ENCODE measurements at places on chromosomes 16 and 17.

- no peak for DNase-seq
Observed at GRCh38 chr17:41785091-41785858, 1.2 kb downstream of the JUP start.

DNA sequence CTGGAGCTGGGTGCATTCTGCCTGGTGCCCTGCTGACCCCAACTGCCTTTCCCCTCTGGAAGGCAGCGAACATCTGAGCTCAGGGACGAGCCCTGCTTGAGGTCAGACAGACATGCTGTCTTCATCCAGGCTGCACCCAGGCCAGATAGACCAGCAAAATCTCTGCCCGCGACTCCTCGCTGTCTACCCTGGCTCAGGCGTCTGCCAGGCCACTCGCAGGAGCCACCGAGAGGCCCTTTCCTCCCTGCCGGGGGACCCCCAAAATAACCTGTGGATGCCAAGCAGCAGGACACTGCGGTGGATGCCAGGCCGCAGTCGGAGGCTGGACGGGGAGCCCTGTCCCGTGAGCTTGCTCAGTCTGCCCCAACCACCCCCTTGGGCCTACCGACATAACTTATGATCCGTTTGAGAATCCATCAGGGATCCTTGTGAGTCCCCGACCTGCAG is 3.3 kb upstream of the SLC25A10 start:
- DNase-seq = no peak

- no peak for DNase-seq
Observed at GRCh38 chr17:17868641-17869522, 32.1 kb upstream of the SREBF1 start.

DNA sequence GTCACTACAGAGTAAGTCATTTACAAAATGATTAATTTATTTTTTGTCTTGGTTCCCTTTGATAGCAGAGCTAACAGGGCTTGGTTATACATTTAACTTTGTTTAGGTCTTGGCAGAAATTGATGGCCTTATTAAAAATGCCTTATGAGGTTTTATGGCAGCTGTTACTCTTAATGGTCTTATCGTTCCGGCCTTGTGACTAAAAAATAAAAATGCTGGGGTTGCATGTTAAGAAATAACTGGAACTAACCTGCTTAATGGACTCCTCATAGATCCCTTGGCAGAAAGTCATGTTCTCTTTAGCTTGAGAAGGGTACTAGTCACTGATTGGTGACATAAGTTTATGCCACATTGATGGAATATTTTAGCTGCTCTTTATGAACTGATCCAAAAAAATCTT is 18.3 kb downstream of the COX11 start:
- DNase-seq = no peak

DNA sequence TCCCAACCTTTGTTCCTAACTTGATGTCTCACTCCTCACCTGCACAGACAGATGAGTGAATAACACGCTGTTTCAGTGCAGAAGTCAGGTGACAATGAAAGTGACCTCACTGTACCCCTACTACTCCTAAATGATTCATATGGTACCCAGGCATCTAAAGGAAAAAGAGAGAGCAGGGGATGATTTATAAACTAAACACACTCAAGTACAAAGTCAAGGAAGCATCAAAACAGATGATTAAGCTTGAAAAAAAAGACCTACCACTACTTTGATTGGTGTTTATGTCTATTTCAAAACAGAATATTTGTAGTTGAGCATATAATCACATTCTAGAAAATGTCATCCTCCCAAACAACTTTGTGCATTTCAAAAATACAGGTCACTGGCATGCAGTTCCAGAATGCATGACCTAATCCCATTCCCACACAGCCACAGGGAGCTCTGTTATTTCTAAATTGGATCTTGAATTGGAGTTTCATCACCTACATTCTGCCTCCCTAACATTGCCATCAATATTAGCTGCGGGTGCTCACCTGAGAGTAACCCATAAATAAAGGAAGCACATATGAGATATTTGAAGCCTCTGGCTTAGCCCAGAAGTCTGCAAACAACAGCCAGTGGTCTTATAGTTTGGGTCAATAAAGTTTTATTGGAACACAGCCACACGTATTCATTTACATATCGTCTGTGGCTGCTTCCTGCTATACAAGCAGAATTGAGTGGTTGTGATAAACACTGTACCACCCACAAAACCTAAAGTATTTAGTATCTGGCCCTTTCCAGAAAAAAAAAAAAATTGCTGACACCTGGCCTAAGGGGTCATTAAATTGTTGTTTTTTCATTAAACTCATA is 14.0 kb downstream of the HS3ST3A1 start:
- DNase-seq = no peak

DNA sequence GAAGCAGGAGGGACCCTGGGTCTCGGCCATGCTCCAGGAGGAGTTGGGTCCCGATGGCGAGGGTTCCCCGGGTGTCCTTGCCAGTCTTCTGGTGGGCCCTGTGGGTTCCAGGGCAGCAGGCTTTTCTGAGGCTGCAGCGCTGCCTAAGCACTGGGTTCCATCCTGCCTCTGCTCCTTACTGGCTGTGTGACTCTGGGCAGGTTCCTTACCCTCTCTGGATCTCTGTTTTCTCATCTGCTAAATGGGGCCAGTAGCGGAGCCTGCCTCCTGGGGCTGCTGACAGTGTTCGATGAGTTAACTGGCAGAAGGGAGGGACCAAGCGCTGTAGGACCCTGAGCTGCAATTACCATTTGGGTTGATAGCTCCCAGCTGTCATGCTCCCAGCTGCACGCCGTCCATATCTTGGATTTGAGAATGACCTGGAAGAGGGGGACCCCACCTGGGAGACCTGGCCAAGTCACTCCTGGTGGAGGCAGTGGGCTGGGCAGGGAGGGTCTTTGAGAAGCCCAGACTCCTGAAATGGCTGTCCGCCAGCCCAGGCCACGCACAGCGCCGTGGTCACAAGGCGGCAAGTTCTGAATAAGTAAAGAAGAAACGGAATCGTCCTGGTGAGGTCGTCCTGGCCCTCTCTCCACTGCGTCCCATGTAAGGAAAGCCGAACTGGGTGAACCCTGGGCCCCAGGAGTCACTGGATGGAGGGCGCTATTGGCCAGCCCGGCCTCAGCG is 47.2 kb upstream of the GSE1 start:
- no peak for DNase-seq

- no peak for DNase-seq
Observed at GRCh38 chr16:8937803-8938202, 25.9 kb downstream of the USP7 start.

- DNase-seq = peak; percentile 10
Observed at GRCh38 chr16:83797013-83797412, 10.8 kb upstream of the HSBP1 start.

GRCh38 chr17:75933808-75934207 is 7.0 kb downstream of the FBF1 start:
- no peak for DNase-seq

DNA sequence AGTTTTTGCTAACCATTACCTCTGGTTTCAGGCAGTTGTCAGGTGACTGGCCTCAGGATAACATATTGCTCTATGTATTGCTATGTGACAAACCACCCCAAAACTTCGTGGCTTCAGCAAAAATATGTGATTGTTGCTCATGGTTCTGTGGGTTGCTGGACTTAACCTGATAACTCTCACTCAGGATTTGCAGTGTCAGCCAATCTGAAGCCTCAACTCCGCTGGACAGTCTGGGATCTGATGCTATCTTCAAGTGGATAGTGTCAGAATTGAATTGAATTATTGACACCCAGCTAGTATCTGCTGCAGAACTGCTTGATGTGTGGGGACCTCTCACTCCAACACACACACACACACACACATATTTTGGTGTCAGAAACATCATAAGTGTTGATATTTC is 34.7 kb upstream of the GUCY2D start:
- DNase-seq = no peak

DNA sequence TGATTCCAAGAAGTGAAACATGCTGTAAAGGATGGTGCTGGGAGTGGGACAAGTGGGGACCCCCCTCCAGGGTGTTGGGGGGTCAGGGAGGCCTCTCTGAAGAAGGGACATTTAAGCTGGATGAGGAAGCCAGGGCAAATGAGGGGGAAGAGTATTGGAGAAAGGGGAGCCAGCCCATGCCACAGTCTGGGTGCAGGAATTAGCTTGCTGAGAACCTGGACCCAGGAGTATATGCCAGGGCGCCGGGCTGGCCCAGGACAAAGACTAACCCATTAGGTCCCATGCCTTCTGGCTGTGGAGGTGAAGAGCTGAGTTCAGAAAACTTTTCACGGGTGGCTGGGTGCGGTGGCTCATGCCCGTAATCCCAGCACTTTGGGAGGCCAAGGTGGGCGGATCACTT is 45.6 kb upstream of the PIK3R6 start:
- no peak for DNase-seq

GRCh38 chr17:78343543-78344201 is 16.2 kb downstream of the SOCS3 start:
- no peak for DNase-seq

DNA sequence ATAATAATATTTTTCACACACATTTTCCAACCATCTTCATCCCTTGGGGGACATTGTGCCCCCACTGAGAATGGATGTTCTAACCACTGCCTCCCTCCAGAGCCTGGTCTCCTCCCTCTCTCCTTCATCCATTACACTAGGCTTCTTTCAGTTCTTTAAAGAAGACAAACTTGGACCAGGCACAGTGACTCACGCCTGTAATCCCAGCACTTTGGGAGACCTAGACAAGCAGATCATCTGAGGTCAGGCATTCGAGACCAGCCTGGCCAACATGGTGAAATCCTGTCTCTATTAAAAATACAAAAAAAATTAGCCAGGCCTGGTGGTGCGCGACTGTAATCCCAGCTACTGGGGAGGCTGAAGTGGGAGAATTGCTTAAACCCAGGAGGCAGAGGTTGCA is 6.5 kb downstream of the ALOX15 start:
- DNase-seq = no peak

GRCh38 chr16:21260870-21261791 is 17.0 kb downstream of the CRYM start:
- no peak for DNase-seq

Data from NCI-H1092 treated with DMSO at 0.1 percent for 48 hours (cell line).